BJ (cell line): ENCODE measurements at places on chromosomes 5 and 9.

DNA sequence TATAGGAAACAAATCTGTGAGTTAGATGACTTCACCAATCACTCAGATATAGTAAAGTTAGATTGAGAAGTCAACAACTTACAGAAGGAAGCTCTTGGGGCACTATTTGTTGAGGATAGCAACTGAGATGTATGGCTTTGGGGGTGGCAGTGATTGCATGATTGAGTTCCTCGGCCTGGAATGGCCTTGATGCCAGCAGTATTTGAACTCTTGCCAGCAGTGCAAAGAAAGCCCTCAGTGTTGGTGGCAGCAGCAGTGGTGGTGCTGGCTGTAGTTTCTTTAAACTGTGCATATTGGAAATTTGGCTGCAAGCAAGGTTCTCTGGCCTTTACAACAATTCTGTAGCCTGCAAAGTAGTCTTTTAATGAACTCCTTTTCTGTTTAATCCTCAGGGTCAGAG is 41.4 kb upstream of the PJA2 start:
- no peak for DNase-seq

GRCh38 chr5:170277867-170278281 is 19.7 kb downstream of the LCP2 start:
- DNase-seq: no peak

GRCh38 chr5:143239882-143240518 is 163.5 kb downstream of the NR3C1 start:
- DNase-seq: no peak

DNA sequence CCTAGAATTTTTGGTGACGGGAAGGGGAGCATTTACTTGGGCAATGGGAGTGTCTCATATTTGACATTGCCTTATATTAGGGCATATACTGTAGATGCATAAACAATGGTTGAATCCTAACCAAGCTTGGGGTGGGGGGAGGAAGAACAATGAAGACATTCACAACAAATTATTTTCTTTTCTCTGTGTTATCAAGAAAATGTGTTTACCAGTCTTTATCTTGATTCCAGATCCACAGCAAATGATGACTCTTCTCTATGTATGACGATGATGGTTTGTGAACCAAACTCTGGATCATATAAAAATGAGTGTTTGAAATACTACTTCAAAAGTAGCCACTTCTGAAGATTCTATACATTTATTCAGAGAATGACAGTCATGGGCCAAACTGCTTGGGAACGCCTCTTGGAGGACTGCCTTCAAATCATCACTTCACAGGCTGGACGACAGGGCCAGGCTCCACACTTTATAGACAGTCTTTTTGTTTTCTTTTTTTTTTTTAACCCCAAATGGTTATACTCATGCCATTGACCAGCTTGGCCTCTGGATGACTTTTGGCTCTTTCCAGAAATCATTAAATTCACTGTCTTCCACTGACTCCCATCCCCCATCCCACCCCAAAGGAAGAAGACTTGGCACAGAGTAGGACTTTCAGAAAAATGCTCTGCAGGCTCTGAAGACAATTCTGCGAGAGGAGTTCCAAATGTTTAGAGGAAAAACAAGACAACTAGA is 123.8 kb upstream of the LIFR start:
- DNase-seq: no peak

GRCh38 chr5:139100825-139101224 is 97.3 kb downstream of the SIL1 start:
- no peak for DNase-seq

GRCh38 chr9:104028827-104029226 is 65.3 kb upstream of the SMC2 start:
- DNase-seq: no peak

DNA sequence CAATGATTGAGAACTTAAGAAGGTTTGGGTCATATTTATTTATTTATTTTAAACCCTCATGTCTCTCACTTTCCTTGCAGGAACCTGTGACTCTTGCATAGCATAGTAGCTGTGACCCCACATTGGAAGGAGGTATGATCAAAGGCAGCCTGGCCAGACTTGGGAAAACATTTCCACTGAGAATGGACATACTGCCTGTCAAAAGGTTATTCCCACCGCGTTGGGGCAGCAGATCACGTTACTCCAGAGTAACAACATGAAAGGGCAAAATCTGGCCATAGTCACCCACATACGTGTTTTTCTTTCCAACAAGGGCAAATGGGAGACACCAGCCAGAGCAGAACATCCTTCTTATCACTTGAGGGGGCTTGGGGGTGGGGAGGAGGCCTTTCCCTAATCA is 95.7 kb downstream of the ARL15 start:
- DNase-seq: no peak

- no peak for DNase-seq
Measured at GRCh38 chr9:109498195-109499092, at the start of gene PTPN3. Gene PTPN3, minus strand, starts transcription at chr9:109498307. Its CDS starts 34,873 bp downstream, at chr9:109463434.

DNA sequence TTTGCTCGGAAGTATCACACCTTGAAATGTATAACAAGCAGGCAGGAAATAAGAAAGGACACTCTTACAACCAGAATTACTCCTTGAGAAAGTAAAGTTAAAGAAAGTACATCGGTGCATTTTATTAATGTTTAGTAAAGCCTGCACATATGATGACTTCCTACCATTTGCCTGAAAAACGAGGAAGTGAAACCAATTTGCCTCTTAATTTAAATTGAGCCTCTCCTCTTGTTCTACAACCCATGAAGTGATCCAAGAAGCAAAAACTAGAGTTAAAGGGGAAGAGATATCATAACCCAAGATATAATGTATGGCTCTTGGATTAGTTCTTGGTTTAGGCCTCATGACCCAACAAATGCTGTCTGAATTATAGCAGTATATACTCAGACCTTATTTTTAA is 95.6 kb downstream of the GNAQ start:
- no peak for DNase-seq

- no peak for DNase-seq
Measured at GRCh38 chr9:136804509-136805206, 3.1 kb upstream of the RABL6 start.
